ENCODE measurements at places on chromosomes 2 and 18. TPM values are rescaled to one million over a fixed set of nuclear protein-coding genes. Genes with fewer than 3 reads are reported as not detected.

Gene MAPK4
- not detected for total RNA-seq

Gene KCNE4
- total RNA-seq, result not detected

Gene CNTNAP5
- not detected for total RNA-seq

Gene TIA1
- total RNA-seq, result 148 TPM

Gene C1GALT1C1L
- not detected for total RNA-seq

Gene CCDC148
- total RNA-seq, result not detected

Gene LRRC30
- not detected for total RNA-seq

Gene CAD
- total RNA-seq, result 72.3 TPM

Gene C18orf32
- 32.8 TPM for total RNA-seq
